ENCODE measurements at places on chromosomes 12 and 14. TPM values are rescaled to one million over a fixed set of nuclear protein-coding genes. Genes with fewer than 3 reads are reported as not detected.

DNA sequence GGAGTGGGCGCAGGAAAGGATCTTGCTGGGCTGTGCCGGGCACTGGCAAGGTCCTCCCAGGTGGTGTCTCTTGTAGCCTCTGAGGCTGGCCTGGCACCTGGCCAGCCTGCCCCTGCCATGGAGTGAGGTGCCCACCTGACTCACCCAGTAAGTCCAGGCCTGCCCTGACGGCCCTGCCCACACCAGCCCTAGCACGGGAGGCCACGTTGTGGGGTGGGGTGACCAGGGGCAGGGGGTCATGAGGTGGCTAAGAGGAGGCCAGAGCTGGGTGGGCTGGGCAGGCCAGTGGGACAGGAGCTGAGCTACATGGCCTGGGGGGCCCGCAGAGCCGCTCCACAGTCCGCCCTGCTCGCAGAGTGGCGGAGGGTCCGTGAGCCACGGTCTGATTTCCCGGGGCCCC is 45.4 kb downstream of the KIF26A start:
- no peak for DNase-seq

- DNase-seq, result no peak
These were observed 486.2 kb downstream of the RAD51B start for GRCh38 chr14:68305738-68306137.

GRCh38 chr12:105164068-105164467 is 56.5 kb downstream of the WASHC4 start:
- DNase-seq, result peak; percentile 53

GRCh38 chr12:111842556-111843396 is 748 bp downstream of the MAPKAPK5 start:
- DNase-seq, result no peak

DNA sequence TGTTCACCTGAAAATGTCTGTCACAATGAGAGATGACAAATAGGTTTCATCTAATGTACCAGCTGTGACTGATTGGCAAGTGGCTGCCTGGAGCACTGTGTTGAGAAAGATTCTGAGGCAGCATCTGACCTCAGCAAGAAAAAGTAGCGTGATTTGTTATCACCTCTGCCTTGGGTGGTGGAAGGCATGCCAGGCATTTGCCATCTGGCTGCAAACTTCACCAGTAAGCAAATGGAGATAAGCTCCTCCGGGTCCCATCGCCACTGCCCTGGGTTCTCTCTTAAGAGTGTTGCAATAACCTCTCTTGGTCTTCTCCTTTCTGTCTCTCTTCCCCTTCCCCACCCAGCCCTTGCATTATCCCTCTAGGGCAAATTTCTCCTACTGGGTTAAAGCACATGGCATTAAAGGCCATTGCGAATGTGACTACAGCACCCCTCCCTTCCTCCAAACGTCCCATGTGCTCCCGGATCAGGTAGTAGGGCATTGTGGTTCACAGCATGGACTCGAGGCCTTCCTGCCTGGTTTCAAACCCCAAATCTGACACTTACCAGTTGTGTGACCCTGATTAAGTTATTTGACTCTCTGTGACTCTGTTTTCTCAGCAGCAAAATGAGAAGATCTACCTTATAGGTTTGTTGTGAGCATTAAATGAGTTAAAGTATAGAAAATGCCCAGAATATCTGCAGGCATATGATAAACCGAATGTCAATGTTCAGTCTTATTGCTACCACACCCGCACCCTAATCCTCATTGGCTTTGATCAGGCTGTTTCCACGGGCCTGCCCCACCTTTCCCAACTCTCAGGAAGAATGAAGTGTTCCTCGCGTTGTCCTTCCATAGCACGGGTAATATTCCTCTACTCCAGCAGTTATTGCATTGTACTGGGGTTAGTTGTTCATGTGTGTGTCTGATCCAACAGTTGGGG is 8.2 kb upstream of the LGALS3 start:
- no peak for DNase-seq

DNA sequence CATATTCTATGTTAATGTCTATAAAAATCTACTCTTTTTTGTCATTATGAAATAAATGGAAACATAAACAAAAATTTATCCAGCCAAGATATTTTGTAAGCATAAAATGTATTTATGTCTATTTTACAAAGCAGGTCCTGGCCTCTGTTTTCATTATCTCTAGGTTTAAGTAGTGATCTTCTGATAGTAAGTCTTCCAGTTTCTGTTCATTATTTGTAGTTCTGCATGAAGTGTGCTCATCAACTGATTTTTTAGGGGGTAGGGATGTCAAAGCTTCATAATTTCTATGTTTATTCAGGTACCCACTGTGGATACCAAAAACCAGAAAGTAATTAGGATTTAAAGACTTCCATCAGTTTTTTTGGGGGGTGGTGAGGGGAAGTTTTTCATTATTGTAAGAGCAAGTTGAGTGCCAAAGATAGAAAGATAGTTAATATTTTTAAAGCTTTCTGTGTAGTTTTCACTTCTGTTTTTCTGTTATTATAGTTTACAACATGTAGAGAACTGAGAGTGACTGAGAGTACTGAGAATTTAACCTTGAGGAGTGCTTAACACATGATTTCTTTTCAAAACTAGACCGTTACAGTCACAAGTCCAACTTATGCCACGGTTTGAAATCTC is 30.6 kb upstream of the LMO3 start:
- no peak for DNase-seq

DNA sequence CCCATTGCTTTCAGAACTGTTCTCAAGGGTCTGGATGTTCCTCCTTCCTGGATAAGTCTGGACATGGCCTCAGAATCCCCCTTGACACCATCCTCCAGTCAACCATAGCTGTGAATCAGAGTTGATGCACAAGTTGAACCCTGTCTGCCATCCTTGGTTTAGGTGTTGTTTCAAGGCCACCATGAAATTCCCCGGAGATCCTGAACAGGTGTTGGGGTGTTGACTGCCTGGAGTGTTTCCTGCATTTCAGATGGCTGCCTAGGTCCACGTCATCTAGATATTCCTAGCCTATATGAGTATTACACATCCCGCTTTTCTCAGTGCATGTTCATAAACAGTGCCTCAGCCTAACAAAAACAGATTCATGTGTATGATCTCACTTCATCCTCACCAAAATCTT is 86.7 kb upstream of the PWP1 start:
- no peak for DNase-seq

GRCh38 chr14:61718039-61718438 is 22.7 kb downstream of the HIF1A start:
- DNase-seq, result no peak

The ANO2 gene
- polyA plus RNA-seq, result 1.1 TPM

The POTEM gene
- not detected for polyA plus RNA-seq

DNA sequence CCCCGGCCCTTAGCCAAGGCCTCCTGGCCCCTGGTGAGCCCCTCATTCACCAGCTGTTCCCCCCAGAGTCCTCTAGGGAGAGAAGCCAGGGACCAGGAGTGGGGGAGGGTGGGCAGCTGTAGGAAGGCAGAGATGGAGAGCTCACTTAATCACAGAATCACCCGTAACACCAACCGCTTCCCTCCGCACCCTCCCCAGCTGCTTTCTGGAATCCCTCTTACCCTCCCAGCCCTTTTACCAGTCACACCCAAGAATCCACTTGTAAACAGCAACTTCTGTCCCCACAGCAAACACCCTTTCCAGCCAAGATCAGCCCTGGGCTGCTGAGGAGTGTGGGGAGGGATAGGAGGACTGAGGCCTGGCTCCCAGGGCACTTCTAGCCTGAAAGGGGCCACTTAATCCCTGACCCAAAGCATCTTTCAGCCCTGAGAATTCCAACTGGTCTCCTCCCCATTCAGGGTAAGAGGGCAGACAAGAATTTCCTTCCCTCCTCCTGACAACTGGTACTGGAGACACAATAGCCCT is 18.8 kb downstream of the NCKAP5L start:
- peak; percentile 31 for DNase-seq

The SLC10A1 gene
- polyA plus RNA-seq, result not detected

GRCh38 chr12:104473374-104473983 is 16.7 kb downstream of the CHST11 start:
- DNase-seq, result peak; percentile 84

DNA sequence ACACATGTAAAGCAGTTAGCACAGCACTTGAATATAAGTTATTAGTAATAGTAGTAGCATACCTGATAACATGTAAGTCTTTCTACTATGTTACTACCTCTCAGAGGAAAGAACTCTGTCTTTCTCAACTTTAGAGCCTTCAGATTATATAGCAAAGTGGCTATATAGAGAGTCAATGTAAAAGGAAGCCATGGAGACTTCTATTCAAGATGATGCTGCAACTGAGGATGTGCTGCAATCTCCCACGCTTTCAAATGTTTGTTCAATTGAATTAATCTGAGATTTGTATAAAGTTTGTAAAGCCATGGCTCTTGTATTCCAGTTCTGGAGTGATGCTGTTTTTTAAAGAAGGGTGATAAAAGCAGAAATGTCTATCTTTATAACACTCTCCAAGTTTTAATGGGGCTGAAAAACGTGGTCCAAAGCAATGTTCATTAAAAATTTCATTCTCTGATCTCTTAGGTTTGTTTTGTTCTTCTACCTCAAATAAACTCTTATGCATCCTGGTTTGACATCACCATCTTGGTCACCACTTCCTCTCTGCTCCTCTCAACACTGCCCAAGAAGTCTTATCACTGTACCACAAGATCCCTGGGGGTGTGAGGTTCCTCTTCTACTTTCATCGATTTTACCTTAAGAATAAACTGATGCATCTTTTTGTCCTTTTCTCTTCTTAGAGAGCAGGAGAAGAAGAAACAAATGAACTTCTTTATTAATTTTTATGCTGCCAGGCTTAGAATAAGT is 40.6 kb downstream of the C12orf42 start:
- DNase-seq, result no peak

The PROX2 gene
- polyA plus RNA-seq, result not detected

- no peak for DNase-seq
These were observed 5.7 kb upstream of the VDR start for GRCh38 chr12:47910486-47910885.

DNA sequence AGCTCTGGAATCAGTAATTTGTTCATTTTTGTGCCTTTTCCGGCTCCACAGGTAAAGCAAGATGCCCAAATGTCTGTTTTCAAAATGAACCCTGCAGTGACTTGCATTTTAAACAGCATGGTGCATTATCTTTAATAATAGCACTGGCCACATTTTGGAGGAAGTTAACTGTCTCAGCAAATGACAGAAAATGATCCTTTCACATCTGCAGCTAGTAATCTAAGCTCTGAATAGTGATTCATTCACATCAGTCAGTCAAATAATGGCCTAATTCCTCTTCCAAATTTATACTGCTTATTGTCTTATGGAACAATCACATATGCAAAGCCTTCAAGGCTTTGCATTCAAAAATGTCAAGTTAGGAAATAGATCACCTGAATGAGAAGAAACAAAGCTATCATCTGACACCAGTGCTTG is 75.6 kb downstream of the PPM1H start:
- DNase-seq, result peak; percentile 28

The APEX1 gene
- 273 TPM for polyA plus RNA-seq

- DNase-seq, result no peak
These were observed 245.9 kb downstream of the CHST11 start for GRCh38 chr12:104702565-104703139.

DNA sequence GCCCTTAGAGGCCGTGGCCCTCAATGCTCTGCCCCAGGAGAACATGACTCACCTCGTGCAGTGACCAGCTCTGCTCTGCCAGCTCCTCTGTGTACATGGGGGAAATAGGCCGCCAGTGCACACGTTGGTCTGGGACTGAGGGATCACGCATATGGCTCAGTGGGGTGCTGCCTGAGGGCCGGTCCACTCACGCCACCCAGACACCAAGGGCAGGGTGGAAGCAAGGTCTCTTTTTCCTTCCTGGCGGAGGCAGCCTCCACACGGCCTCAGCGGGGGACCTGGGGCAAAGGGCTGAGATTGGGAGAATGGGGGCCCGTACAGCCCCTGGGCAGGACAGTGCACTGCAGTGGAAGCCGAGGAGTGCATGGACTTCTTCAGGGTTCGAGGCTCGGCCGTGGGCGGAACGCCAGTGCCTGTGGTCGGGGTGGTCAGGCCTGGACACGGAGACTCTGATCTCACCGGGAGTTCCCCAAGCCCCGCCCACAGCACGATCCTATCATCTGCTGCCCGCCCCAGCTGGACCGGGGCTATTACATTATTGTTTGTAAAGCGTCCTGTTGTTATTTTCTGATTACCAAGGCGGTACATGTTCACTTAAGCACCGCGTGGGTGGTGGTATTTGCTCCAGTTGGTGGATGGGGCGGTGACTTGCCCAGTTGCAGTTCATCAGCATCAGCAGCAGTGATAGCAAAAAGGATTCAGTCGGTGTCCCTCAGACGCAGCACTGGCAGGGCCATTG is 38.8 kb upstream of the TDRD9 start:
- DNase-seq, result no peak

The CRACR2A gene
- polyA plus RNA-seq, result 0.36 TPM

The NOXRED1 gene
- polyA plus RNA-seq, result not detected

- no peak for DNase-seq
These were observed 159.9 kb downstream of the EGLN3 start for GRCh38 chr14:33790996-33791395.

DNA sequence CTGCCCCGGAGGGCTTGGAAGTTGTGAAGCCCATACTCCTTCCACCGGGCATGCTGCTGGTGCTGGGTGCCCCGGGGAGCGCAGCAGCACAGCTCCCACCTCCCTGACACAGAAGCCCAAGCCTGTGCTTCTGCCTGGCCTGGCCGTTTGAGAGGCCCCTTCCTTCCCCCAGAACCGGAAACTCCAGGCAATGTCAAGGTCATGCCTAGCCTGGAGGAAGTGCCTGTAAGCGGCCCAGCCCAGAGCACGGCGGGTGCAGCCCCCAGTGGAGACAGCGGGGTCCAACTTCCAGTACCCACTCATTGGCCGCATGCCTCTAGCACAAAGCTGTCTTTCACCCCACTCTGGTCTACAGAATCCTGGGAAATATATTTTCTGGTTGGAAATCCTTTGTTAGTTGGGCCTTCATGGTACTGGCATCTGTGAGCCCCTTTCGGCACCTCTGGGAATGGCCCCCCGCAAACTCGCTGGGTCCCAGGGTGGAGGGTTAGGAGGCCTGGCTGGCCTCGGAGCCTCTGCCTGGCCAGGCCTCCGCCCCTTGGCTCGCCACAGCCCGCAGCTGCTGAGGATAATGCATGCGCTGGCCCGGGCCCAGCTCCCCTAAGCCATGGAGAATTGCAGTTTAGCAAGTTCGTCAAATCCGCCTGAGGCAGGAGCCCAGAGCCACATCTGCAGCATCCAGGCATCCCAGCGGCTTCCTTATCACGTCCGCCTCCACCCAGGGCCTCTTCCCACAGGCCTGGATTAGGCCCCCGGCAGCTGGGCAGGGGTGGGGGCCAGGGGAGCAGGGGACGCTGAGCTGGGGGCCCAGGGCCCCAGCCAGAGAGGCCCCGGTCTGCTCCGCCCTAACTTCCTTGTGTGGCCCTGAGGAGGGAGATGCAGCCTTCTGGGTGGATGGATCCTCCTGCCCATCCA is 48.9 kb upstream of the DLK1 start:
- peak; percentile 56 for DNase-seq

GRCh38 chr12:113239811-113240331 is 18.6 kb downstream of the TPCN1 start:
- peak; percentile 91 for DNase-seq

The SMIM41 gene
- polyA plus RNA-seq, result not detected

The ZC2HC1C gene
- polyA plus RNA-seq, result 5.8 TPM

Data from brain (organoid and tissue), 16 donors.